ENCODE measurements at places on chromosomes 11 and 22. TPM values are rescaled to one million over a fixed set of nuclear protein-coding genes. Genes with fewer than 3 reads are reported as not detected.

GRCh38 chr11:39412117-39412516 lies 2047.3 kb downstream of the LRRC4C start:
- H3K27me3 ChIP-seq, result no peaks in the 10 kb centered on the region
- no peak overlapping the region for H3K4me3 ChIP-seq
- no peaks in the 10 kb centered on the region for H3K4me1 ChIP-seq
- no peak overlapping the region for H3K27ac ChIP-seq
- no peaks in the 10 kb centered on the region for H3K36me3 ChIP-seq

GRCh38 chr11:62413060-62413696 lies 5.7 kb upstream of the SCGB1A1 start:
- DNase-seq, result no peak
- H3K36me3 ChIP-seq, result no peaks in the 10 kb centered on the region
- no peaks in the 10 kb centered on the region for H3K27me3 ChIP-seq
- H3K4me3 ChIP-seq, result no peak overlapping the region
- H3K27ac ChIP-seq, result no peak overlapping the region
- H3K4me1 ChIP-seq, result no peaks in the 10 kb centered on the region

DNA sequence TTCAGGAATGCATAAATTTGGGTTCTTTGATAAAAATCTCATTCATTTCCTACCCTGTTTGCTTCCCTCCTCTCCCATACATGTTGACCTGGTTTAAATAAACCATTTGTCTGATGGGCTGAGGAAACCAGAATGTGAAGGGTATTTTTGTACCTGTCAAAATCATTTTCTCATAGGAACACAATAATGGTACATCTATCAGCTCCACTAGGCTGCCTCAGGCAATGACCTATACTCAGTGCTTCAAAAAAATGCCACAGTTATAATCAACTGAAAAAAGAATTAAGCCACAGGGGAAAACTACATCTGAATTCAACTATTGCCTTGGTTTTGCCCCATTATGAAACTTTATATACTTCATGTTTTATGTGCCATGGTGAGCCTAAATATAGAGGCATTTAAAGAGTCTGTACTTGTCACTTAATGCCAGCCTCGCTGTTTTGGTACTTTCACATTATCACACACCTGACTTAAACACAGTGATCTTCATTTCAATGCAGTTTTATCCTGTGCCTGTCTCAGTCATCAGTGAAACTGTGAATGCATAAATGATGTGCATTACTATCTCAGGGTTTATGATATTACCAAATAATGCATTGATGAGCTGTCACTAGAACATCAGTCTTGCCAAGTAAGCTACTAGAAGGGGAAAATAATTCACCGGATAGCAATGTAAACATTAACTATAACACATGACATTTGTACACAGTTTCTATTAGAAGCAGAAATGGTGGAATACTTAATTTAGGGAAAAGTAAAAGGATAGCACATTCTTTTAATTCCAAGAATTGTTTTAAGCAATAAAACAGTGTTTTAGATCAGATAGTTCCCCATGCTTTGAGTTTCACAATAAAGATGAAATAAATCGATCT lies 92.7 kb downstream of the MSANTD4 start:
- H3K4me1 ChIP-seq, result no peaks in the 10 kb centered on the region
- H3K36me3 ChIP-seq, result no peaks in the 10 kb centered on the region
- H3K4me3 ChIP-seq, result no peak overlapping the region
- H3K27ac ChIP-seq, result no peak overlapping the region
- H3K27me3 ChIP-seq, result no peaks in the 10 kb centered on the region
- DNase-seq, result no peak

Gene CDC45
- total RNA-seq, result 79.2 TPM

DNA sequence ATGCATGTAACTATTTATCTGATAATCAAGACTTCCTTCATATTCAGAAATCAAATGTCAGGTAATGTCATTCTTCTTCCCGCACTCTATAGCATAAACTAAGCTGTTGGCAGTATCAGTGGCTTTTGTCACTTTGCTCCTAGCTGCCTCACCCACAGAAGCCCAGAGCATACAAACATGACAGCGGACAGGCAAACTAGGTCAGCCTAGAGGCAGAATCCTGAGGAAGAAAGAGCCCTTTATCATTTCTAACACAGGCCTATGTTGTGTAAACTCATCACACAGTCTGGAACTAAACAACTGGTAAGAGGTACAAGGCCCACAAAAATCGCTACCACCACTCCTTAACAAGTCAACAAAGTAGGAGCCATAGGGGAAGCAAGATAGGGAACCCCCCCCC lies 21.0 kb downstream of the GUCY1A2 start:
- peaks cover 27% of the 10 kb centered on the region for H3K4me1 ChIP-seq
- H3K4me3 ChIP-seq, result no peak overlapping the region
- no peak for DNase-seq
- H3K27ac ChIP-seq, result peak overlapping the region; percentile 36
- H3K36me3 ChIP-seq, result no peaks in the 10 kb centered on the region

Data from A673 (cell line).